SW 1271 (cell line): ENCODE measurements at places on chromosomes 2 and 18.

- DNase-seq = no peak
Measured at GRCh38 chr2:241858206-241859016, at the start of gene PDCD1. Gene PDCD1 (minus strand): TSS chr2:241858894. CDS start chr2:241858838, 56 bp downstream.

- DNase-seq = no peak
Measured at GRCh38 chr2:102368461-102369109, 13.0 kb downstream of the IL18R1 start.

DNA sequence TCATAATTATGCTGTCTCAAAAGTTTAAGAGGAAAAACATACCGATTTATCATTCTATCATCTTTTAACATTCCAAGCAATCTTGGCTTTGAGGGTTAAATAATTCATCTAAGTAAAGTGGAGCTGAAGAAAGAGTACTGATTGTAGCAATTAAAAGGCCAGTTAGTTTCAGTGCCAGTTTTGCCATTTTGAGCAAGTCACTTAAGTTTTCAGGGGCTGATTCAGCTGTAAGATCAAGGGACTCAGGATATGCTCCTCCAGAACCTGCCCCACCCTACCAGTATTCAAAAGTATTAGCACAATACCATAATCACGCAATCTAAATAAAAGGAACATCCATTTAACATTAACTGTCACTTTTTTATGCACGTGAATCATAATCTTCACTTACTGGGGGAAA, 1.9 kb downstream of the SS18 start:
- no peak for DNase-seq

- DNase-seq = no peak
Measured at GRCh38 chr2:32745191-32745590, 117.3 kb downstream of the TTC27 start.

GRCh38 chr2:105498281-105498846, 99.5 kb upstream of the FHL2 start:
- no peak for DNase-seq

- no peak for DNase-seq
Measured at GRCh38 chr18:2223449-2223848, 347.9 kb downstream of the METTL4 start.

DNA sequence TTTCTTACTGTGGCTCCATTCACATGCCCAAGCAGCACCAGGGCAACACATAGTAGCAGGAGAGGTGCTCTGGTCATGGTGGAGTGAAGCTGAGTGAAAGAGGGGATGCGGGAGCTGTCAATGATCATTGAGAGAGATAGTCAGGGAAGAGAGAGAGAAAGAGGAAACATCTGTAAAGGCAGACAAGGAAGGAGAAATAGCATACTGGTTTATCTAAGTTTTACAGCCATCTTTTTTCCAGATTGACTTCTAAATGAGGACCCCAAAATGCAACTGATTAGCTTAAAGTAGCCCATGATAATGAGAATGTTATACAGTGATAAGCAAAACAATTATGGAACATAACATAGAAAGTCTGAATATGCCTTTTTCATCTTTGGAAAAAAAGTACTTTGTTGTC, at the start of gene C2orf66:
Gene C2orf66, minus strand, starts transcription at position 96 of the 400 bp plus-strand sequence. Its CDS starts 19 bp downstream, at position 77.
- DNase-seq = no peak

DNA sequence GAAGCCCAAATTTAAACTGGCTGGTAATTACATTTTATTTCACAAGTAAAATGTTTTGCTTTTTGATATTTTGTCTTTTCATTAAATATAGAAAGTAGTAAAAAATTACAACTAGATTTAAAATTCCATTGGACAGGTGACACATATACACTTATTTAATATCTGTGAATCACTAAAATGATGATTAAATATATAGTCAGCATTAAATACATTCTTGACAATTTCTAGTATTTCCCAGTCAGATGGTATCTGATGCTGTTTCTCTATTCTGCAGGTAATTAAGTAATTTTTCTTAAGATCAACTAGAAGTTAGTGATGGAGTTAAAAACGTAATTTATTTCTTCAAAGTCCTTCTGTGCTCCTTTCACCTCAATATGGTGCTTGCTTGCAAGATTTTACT, 237.8 kb downstream of the LRRTM4 start:
- no peak for DNase-seq

DNA sequence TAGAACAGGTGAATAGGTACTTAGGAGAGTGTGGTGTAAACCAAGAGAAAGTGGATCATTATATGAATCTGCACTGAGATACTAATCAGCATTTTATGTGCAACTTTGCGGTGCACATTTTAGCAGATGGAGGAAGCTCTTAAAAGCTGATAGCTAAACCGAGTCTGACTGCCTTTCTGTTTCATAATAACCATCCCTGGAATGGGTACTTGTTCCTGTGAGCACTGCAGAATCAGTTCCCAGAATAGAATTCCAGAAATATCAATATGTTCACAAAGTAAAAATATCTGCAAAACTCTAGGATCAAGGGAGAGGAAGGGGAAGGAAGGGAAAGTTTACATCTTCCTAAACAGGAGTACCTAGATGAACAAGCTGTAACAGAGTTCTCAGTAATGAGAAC, 432.2 kb upstream of the HNRNPA3 start:
- DNase-seq = no peak

- no peak for DNase-seq
Measured at GRCh38 chr2:189304360-189304759, 124.8 kb upstream of the COL5A2 start.

DNA sequence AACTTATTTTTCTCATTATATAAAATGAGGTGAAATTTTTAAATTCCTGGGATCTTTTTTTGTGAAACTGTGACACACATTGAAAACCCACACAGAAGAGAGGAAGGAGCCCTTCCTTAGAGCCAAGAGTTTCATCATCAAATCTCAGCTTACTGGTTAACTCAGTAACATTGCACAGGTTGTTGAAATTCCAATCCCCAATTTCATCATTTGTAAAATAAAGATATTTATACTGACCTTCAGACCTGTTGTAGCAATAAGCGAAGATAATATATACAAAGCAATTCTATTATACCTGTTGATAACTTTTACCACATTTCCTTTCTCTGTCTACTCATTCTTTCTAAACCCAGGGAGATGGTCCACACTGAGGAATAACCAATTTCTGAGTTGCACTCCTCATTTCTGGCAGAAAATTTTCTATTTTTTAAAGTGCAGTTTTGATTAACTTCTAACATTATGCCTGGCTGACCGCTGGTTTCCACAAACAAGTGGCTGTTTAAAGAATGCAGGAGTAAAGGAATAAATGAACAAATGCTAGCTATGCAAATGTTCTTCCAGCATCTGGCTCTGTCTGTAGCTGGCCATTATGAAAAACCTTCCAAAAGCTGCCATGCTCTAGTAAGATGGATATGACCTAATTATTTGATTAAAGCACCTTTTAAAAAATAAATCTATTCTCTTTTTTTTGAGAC, 105.7 kb upstream of the LINC00305 start:
- no peak for DNase-seq

- no peak for DNase-seq
Measured at GRCh38 chr2:237731663-237732062, 66.9 kb upstream of the RBM44 start.

DNA sequence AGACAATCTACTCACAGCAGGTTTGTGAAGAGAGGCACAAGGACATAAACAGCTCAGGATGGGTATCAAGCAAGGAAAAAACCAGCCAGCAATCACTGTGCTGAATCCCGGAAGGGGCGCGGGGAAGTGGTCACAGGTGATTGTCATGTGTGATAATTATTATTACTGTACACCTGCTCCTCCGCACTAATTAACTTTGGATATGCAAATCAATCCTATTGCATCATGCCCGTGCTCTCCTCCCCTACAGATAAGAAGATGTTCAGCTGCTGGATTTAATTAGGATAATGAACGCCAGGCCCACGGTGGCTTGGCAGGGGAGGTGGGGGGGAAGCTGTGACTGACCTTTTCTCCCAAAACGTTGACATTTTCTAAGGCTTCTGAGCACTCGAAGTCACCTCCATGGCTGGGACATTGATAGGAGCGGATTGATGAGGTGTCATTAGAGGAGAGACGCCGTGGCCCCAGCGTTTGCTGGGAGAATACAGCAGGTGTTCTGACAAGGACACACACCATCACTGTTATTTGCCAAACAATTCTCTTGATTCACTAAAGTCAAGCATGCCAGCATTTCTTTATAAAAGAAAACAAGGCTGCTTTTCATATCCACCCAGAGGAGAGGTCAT, 160.3 kb upstream of the VRK2 start:
- DNase-seq = no peak

DNA sequence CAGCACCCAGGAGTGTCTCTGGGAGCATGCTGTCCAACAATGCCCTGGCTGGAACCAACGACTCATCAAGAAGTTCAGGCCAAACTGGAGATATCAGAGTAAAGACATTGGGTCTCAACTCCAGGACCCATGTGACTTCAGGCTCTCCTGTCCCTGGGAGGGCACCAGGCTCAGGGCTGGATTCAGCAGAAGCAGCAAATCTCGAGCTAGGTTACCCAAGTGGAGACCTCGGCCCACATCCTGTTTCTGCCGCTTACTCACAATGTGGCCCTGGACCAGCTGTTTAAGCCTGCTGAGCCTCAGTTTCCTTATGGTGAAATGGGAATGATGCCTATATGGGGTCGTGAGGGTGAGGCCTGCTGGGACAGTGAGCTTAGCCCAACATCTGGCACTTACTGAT, 9.3 kb upstream of the OTOF start:
- no peak for DNase-seq

DNA sequence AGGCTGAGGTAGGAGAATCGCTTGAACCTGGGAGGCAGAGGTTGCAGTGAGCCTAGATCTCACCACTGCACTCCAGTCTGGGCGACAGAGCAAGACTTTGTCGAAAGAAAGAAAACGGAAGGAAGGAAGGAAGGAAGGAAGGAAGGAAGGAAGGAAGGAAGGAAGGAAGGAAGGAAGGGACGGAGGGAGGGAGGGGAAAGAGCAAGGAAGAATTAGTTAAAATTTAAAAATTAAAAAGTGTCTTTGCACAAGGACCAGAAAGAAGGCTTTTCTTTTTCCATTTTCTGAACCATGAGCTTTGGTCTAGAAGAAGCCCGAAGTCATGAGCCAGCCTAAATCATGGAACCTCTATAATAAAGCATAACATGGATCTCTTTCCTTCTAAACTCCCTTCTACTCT, 138.2 kb upstream of the DNAJC10 start:
- DNase-seq = no peak

DNA sequence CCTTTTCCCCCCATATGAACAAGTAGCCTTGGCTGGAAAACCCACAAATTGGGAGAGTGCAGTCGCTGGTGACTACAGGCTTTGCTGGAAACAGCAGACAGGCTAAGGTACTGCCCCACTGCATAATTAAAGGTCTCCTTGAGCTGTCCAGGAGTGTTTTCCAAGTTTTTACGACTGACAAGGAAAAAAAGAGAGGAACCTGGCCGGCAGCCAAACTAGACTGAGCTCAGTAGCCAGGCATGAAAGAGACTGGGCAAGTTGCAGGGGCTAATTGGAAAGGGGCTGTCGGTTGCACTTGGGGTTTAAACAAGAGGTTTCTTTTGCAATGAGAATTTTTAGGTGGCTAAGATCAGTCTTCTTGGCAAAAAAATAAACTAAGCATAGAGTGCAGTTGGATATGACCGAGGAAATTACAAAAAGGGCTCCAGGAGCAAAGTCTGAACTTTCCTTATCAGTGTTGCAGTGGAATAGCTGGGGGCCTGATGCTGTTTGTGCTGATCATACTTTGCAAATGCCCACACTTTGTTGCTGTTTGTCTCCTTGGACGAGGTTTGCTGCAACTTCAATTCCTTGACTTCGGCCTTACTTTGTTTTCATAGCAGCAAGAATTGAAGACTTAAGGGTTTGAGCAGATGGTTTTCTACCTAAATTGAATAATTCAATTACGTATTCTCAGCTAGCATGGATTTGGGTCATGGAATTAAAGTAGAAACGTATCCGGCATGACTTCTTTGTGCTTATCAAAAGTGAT, 2.1 kb downstream of the GULP1 start:
- DNase-seq = peak; percentile 70

GRCh38 chr2:232483311-232483922, 4.2 kb downstream of the ECEL1 start:
- DNase-seq = no peak

- DNase-seq = no peak
Measured at GRCh38 chr2:75340560-75340959, 141.2 kb upstream of the TACR1 start.

DNA sequence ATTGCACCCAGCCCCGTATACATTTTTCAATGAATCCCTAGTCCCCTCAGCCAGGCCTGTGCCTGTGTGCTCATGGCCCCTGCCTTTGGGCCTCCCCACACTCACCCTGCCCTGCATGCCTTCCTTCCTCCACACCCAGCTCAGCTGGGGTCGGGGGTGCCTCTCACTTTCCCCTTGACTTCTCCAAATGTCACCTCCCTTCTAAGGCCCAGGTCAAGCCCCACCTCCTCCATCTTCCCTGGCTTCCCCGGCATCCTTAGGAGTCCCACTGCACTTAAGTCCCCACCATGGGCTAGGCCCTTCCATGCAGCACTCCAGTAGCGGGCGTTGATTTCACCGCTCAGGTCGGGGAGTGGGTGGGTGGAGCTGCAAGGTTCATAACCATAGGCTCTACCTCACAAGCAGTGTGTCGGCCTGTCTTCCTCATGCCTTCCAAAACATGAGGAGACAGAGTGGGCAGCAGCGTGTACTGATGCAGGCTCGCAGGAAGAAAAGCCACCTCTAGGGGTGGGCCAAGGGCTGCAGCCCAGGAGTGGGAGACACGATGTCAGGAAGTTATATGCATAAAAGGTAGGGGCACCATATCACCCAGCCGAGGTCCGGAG, 47.7 kb downstream of the DNMT3A start:
- DNase-seq = no peak

DNA sequence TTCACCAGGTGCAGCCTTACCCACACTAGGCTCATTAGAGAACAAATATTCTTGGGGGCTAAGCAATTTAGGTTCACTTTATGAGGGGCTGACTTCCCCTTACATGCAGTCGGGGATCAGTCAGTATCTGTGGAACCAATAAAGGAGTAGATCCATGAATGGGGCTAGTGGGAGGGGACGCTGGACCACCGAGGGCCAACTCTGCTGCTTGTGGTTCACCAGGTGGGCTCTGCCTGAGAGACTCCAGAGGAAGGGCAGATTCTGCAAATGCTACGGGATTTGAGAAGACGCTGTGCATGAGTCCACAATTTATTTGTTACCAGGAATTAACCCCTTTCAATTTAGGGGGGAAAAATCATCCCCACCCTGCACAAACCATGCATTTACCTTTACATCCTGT, 15.9 kb upstream of the HAAO start:
- no peak for DNase-seq

DNA sequence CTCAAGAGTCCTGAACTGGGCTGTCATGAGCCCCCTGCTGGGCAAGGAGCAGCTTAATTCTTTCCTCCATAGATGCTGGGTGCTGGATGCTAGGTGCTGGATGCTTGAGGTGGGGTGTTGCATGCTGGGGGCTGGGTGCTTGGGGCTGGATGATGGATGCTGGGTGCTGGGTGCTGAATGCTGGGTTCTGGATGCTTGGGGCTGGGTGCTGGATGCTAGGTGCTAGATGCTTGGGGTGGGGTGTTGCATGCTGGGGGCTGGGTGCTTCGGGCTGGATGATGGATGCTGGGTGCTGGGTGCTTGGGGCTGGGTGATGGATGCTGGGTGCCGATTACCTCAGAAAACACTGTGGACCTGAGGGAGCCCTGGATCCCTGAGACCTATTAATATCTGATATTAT, 837.7 kb downstream of the GALR1 start:
- DNase-seq = no peak

- no peak for DNase-seq
Measured at GRCh38 chr2:176599796-176600485, 330.7 kb downstream of the MTX2 start.

- DNase-seq = no peak
Measured at GRCh38 chr2:119649364-119649917, 29.6 kb upstream of the TMEM177 start.

- peak; percentile 73 for DNase-seq
Measured at GRCh38 chr2:201795607-201796477, 10.5 kb upstream of the CDK15 start.
